ENCODE measurements at places on chromosomes 2 and 18. TPM values are rescaled to one million over a fixed set of nuclear protein-coding genes. Genes with fewer than 3 reads are reported as not detected.

CABYR gene
- 1.1 TPM for total RNA-seq

IFIH1 gene
- total RNA-seq, result 23.1 TPM

CAPG gene
- total RNA-seq, result 180 TPM

RGPD3 gene
- 0.13 TPM for total RNA-seq

SPHKAP gene
- not detected for total RNA-seq

DNAH7 gene
- not detected for total RNA-seq

GMPPA gene
- total RNA-seq, result 30.4 TPM

DYNAP gene
- total RNA-seq, result not detected

Measured in activated naive CD4-positive, alpha-beta T cell treated with anti-CD3 and anti-CD28 coated beads, Interleukin-2, amount 10 ng/mL, durations not matched to agents 5 hours and 36 hours (primary cell).